Activated CD4-positive, alpha-beta T cell treated with anti-CD3 and anti-CD28 coated beads, Interleukin-2, amount 50 U/mL, for 24 hours (primary cell): ENCODE measurements at places on chromosomes 12 and 14.

DNA sequence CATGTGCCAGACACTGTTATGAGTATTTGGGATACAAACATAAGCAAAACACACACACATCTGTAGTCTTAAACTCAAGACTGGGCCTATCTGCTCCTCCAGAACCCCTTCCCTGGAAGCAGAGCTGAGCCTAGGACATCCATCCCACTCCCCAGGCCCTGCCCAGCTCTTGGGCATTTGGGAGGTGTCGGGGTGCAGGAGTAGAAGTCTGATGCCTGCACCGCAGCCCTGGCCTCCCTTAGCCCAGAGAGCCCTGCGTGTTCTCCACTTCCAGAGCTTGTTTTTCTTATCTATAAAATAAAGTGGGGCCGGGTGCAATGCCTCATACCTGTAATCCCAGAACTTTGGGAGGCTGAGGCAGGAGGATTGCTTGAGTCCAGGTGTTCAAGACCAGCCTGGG lies 11.7 kb downstream of the HSP90AA1 start:
- DNase-seq, result no peak

DNA sequence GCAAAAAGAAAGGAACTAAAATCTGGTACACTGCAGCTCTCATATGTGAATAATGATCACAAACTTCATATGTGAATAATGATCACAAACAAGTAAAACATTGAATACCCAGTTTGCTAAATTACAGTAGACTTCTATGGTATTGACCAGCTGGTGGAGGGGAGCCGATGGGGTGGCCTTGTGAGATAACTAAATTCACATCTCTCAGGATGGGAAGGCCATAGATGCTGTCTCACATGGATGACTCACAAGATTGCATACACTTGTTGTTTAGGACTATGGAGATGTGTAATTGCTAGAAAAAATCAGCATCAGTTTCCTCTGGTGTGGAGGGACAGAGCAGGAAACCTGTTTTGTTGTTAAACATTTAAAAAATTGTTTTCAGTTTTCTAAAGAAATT lies 49.2 kb downstream of the ACACB start:
- DNase-seq, result no peak

DNA sequence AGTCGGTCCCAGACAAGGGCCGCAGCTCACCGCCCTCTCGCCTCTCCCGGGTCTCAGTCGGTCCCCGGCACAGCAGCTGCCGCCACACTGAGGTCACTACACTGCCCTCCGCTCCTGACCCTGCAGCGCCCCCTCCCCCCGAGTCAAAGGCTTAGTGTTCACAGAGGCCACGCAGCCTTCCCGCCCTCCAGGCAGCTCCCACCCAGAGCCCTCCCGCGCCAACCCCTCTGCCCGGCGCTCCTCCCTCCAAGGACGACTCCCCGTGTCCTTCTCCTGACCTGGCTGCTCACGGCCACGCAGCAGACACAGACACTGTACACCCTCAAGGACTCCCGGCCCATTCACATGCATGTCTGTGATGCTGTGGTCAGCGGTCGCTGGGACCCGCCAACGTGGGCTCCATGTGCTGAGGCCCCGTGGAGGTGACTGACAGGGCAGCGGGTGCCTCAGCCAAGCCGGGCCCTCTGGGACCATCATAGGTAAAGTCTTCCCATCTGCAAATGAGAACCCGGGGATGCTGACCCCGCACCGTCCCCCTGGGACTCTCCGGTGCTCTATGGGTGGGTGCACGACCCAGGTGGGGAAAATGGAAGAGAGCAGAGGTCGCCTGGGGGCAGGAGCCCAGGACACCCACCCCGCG lies 16.3 kb upstream of the GALNT9 start:
- no peak for DNase-seq

- DNase-seq, result no peak
Observed at GRCh38 chr12:123478762-123479161, 20.8 kb downstream of the SNRNP35 start.

DNA sequence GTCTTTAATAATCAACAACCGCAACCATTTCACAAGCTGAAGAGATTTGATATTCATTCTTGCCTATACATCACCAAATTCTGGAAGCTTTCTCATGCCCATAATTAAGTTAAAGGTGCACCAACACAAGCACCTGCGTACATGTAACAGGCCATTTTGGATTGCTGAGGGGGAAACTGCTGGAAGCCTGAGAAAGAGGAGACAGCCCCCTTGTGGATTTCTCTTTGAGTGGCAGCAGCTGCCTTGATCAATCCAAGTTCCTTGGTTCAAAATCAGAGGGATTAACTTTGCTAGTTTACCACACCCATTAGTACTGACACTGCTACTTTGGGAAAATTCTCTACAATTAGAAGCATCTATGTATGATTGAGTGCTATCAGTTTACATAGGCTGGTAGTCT lies 321.1 kb downstream of the NOVA1 start:
- no peak for DNase-seq

DNA sequence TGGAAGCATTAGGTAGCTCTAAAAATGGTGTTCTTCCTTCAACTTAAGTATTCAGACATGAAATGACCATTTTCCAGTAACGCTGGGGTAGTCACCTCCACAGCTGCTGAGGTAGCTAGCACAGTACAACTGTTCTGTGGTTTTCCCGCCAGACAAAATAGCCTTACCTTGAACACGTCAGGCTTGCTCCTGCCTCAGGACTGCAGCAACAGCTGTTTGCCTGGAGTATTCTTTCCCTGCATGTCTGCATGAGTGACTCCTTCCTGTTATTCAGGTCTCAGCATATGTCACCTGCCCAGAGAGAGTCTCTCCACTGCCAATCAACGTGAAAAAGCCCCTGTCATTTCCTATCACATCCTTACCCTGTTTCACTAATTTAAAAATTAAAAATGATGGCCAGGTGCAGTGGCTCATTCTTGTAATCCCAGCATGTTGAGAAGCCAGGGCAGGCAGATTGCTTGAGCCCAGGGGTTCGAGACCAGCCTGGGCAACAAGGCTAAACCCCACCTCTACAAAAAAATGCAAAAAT lies 37.9 kb downstream of the WDR89 start:
- DNase-seq, result no peak

DNA sequence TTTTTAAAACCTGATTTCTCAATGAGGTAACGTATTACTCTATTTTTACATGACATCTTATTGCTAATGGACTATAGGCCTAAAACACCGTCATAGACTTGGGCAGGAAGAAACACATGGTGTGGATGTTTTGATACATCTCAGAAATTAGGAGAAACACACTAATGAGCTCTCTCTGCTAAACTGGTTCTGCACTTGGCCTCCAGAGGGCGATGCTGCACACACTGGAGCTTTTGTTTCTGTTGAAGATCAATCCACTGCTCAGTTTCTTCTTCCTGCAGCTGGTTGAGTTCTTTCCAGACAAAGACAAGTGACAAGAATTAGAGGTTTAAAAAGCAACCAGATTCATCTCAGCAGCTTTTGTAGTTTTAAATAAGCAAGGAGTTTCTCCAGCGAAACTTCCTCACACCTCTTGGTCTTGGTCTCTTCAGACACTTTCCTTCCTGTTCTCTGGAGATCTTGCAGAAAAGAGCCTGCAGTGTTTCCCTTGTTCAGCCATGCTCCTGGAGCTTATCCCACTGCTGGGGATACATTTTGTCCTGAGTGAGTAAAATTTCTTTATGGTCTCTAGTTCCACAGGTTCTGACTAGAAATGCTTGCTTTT lies 178.5 kb upstream of the OR4E1 start:
- DNase-seq, result peak; percentile 58

- no peak for DNase-seq
Observed at GRCh38 chr14:20645481-20645880, 4.0 kb upstream of the OR6S1 start.

- DNase-seq, result peak; percentile 70
Observed at GRCh38 chr12:57904848-57905811, 36.2 kb upstream of the ATP23 start.

- no peak for DNase-seq
Observed at GRCh38 chr12:6114476-6114870, 10.0 kb downstream of the VWF start.

- no peak for DNase-seq
Observed at GRCh38 chr14:99937475-99938244, 127.6 kb upstream of the EVL start.

GRCh38 chr12:126210448-126210847 lies 1145.2 kb downstream of the AACS start:
- no peak for DNase-seq

GRCh38 chr12:90170740-90171139 lies 462.1 kb upstream of the ATP2B1 start:
- no peak for DNase-seq

DNA sequence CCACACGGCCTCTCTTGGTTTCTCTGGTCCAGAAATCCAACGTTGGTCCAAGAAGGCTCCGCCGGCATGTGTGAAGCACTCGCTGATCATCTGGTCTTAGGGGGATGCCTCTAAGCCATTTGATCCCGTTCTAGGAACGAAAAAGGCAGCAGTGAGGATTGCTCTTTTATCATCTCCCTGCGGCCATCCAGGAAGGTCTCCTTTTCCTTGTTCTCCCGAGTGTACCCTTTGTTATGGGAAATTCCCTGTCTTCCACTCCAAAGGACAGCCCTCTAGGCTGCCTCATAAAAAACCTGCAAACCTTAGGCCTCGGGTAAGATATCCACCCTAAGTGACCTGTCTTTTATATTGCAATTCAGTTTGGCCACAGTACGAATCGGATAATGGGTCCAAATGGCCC lies 85.8 kb downstream of the TMTC3 start:
- no peak for DNase-seq

GRCh38 chr14:40371011-40371410 lies 938.8 kb upstream of the FBXO33 start:
- no peak for DNase-seq

GRCh38 chr14:75147423-75148071 lies 20.7 kb upstream of the NEK9 start:
- DNase-seq, result no peak

DNA sequence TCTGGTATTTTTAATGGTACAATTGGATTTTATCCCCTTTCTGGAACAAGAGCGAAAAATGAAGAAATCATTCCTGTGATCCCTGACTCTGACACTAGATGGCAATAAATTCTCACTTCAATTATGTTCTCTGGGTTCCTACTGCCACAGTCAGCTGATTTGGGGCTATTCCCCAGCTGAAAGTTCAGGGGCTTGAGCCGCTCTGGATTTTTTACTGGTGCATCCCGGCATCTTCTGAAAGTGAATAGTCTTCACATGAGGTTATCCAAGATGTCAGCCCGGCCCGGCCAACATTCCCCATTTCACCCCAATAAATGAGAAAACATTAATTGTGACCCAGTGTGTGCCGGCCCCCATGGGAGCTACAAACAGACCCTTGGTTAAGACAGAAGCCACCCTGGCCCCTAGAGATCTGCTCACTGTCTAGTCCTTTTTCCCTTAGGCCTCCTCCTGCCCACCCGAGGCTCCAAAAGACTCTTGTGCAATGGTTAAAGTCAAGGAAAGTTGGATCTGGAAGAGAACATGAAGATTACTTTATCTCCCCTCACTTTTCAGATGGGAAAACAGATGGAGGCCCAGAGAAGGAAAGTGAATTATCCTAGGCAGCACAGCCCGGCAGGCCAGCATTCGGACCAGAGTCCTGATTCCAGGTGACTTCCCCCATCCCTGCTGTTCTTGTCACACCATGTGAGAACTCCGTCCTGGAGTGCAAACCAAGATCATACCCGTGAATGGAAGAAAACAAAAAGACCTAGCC lies 20.8 kb downstream of the CKAP4 start:
- DNase-seq, result no peak

- DNase-seq, result no peak
Observed at GRCh38 chr12:95742586-95742985, 48.0 kb downstream of the NTN4 start.

DNA sequence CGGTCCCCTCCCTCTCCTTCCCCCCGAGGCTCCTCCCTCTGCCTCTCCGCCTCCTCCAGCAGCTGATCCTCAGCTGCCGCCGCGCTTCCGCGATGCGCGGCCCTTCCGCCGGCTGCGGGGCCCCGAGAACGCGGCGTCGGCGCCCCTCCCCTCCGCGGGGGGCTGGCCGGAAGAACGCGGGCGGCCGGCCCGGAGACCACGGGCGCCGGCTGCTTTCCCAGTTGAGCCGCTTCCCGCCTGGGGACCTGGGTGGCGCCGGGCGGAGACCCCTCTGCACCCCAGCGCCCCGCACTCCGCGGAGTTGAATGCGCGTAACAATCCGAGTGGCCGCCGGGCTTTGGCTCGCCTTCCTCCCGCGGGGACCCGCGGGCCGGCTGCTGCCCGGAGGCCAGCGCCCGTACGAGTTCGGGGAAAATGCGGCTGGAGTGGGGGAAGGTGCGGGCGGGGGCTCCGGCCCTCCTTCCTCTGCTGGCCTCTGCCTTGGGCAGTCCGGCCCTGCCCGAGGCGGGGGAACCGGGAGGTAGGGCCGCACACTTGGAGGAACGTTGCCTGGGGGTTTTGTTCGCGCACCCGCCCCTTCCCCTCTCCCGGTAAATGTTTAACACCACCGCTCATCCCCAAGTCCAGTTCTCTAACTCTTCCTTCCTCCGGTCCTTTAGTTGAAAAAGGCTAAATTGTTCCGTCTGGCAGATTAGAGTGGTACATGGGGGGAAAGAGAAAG lies 393 bp upstream of the DCAF5 start:
- no peak for DNase-seq

- no peak for DNase-seq
Observed at GRCh38 chr12:111570084-111570961, 28.8 kb downstream of the ATXN2 start.

GRCh38 chr12:72148709-72149108 lies 123.5 kb upstream of the TRHDE start:
- DNase-seq, result no peak
